Calu3 (cell line): ENCODE measurements at places on chromosomes 13 and 19.

GRCh38 chr19:48391100-48392005, at the start of gene KDELR1:
Gene KDELR1, minus strand, starts transcription at chr19:48391551. Its CDS starts 193 bp downstream, at chr19:48391358.
- DNase-seq, result peak; percentile 87

- DNase-seq, result no peak
Observed at GRCh38 chr19:3034656-3035541, 5.8 kb upstream of the TLE2 start.

GRCh38 chr13:42356184-42356575, 84.2 kb downstream of the AKAP11 start:
- DNase-seq, result no peak

DNA sequence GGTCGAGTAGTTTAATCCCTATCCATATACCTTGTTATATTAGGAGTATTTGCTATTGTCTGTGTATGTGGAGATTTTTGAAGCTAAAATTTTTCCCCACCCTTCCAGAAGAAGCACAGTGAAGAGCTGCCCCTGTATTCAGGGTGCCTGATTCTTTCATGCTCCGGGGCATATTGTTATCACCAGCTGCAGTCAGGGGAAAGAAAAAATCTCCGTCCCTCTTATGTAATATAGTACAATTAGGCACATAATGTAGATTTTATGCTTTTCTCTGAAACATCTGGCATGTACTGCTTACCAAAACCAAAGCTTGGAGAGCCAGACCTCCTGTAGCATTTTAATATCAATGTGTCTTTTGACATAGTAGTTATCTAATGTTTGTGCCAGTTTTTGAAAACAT, 214.9 kb upstream of the EDNRB start:
- no peak for DNase-seq

DNA sequence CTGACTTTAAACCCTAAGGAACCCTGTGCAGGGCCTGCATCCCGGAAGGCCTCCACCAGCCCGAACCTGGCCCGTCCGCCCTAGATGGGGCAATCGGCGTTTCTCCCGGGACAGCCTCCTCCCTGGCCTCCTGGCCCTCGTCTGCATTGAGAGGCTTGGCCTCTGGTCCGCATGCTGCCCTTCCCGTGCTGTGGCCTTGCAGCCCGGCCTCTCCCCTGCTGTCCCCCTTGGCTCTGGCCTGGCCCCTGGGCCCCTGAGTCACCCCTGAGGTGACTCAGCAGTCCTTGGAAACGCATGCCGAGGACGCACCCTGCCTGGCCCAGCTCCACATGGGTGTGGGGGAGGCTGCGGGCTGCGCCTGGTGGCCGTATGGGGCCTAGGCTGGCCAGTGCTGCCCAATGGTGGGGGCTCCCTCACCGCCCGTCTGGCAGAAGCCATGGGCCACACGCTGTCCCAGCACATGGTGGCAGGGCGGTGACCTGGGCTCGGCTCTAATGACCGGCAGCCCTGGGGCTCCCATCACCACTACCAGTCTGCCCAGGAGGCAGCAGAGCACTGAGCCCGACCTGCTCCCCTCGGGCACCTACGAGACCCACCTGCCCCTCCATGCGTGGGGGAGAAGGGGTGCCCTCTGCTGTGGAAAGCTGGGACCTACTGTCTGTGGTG, 25.7 kb downstream of the SH3GL1 start:
- peak; percentile 75 for DNase-seq

- no peak for DNase-seq
Observed at GRCh38 chr13:71055644-71056043, 811.4 kb downstream of the DACH1 start.

- DNase-seq, result no peak
Observed at GRCh38 chr19:3670796-3671679, 29.2 kb downstream of the PIP5K1C start.

DNA sequence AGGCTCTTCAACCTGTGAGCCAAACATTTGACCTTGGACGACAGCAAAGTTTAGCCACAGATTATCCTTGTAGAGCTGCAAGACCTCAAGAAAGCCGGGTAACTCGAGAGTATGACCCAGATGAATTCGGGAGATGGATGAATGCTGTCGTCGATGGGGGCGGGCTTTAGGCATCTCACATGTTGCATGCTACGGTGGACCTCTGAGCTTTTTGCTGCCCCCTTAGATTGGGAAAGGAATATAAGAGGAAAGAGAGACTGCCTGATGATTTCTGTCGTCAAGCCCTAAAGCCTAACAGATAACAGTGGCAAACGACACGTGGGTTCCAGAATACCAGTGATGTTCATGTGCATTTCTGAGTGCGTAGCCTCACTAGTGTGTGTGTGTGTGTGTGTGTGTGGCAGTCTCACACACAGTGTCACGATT, 730 bp upstream of the ABCC4 start:
- DNase-seq, result no peak

DNA sequence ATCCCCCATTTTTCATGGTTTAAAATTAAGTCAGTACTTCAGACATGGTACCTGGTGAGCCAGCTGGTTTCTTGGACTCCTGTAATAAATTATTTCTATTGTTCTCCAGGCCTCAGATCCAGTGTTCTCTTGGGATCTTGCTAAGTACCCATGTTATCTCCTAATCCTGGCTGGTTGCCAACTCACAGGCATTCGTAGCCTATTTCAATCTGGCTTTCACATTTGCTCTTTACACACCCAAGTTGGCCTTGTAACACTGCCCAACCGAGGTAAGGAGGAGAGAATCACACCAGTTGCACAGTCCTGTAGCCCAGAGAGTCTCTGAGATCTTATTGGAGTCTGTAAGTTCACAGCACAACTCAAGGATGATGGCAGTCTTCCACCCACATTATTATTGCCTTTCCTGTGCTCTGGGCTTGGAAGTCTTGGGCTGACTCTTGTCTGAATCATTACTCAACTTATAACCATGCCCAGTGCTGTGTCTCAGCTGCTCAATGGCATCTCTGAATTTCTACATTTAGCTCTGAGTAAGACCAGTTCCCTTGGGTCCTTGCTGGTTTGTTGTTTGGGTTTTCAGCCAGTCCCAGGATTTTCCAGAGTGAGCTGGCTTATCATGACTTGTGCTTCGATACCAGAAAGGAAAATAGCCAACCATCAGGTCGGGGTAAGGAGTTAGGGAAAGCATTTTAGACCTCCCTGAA, 76.6 kb upstream of the KLF12 start:
- no peak for DNase-seq

DNA sequence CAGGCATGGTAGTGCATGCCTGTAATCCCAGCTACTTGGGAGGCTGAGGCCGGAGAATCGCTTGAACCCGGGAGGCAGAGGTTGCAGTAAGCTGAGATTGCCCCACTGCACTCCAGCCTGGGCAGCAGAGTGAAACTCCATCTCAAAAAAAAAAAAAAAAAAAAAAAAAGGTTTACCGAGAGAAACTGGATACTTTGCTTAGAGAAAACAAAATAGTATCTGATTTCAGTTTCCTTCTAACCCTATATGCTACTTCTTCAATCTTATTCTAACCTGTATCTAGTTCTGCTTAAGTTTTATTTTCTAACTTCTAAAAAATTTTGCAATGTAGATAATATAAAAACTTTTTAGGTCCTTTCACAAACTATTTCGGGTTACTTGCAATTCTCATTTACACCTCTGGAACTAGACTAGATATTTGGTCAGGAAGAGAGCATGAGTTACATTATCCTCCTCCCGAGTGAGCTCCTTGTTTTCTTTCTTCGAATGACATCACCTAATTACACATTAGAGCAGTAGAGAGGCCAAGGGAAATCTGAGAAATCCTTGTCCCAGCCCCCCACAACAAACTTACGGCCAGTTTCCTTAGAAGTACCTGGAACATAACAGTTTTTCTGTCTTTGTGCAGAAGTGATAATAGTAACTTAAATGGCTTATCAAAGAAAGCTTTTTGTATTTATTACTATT, 128.9 kb downstream of the B3GLCT start:
- no peak for DNase-seq

DNA sequence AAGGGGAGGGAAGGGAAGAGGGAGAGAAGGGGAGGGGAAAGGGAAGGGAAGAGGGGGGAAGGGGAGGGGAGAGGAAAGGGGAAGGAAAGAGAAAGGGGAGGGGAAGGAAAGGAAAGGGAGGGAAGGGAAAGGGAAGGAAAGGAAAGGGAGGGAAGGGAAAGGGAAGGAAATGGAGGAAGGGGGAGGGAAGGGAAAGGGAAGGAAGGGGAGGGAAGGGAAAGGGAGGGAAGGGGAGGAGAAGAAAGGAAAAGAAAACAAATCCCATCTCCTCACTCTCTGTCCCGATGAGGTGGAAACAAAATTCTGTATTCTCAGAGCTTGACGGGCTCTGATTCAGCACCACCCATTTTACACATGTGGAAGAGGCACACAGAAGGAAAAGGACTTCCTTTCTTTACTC, 51.4 kb upstream of the SIN3B start:
- DNase-seq, result no peak

- no peak for DNase-seq
Observed at GRCh38 chr13:109795011-109795410, 8.6 kb upstream of the IRS2 start.

- no peak for DNase-seq
Observed at GRCh38 chr19:27738569-27739193, 1474.3 kb downstream of the UQCRFS1 start.

- DNase-seq, result no peak
Observed at GRCh38 chr19:1633269-1633826, 19.1 kb downstream of the TCF3 start.

GRCh38 chr19:12783291-12783848, 7.9 kb upstream of the JUNB start:
- peak; percentile 14 for DNase-seq

GRCh38 chr19:5083547-5083965, 114.6 kb downstream of the KDM4B start:
- DNase-seq, result no peak

- DNase-seq, result no peak
Observed at GRCh38 chr19:55423225-55424005, 15.8 kb upstream of the UBE2S start.

DNA sequence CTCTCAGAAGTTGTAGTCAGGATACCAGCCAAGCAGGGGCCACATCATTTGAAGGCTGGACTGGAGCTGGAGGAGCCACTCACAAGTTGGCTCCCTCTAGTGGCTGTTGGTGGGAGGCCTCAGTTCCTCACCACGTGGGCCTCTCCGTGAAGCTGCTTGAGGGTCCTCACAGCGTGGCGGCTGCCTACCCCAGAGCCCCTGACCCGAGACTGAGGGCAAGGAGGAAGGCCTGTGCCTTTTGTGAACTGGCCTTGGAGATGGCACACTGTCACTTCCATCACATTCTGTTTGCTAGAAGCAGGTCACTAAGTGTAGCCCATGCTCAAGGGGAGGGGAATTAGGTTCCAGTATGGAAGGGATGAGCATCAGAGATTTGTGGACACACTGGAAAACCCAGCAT, 14.6 kb downstream of the GNA11 start:
- DNase-seq, result peak; percentile 57

- no peak for DNase-seq
Observed at GRCh38 chr19:38392707-38393308, 4.3 kb downstream of the SPRED3 start.

DNA sequence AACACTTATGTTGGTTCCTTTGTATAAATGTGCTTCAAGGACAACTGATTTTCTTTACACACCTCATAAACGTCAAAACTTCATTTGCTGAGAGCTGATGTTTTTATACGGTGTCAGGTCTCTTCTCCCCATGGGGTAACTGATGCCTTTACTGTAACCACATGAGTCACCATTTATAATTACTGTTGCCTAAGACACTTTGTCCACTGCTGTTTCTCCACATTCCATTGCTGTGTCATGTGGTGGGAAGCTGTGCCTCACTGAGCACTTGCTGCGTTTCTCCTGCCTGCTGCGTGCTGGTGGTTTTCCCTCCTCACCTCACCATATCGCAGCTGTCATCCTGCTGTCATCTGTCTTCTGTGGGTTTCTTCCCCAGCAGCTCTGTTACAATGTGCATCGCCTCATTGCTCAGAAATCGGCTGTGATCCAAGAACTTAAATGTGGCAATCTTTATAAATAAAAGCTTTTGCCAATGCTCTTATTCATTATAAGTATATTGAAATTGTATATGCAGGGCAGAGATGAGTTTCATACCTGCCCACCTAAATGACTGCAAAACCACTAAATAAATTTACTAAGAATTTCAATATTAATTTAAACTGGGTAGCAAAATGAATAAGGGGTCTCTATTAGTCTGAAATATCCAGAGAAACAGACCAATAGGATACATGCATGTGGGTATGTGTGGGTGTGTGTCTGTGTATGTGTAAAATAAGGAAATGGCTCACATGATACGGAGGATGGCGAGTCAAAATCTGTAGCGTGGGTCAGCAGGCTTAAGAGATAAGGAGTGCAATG, 547.0 kb upstream of the SLITRK5 start:
- peak; percentile 0 for DNase-seq

DNA sequence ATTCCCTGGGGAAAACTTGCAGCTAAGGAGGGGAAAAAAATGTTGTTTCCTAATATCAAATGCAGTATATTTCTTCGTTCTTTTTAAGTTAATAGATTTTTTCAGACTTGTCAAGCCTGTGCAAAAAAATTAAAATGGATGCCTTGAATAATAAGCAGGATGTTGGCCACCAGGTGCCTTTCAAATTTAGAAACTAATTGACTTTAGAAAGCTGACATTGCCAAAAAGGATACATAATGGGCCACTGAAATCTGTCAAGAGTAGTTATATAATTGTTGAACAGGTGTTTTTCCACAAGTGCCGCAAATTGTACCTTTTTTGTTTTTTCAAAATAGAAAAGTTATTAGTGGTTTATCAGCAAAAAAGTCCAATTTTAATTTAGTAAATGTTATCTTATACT, 33.6 kb downstream of the TNFSF11 start:
- no peak for DNase-seq

- DNase-seq, result no peak
Observed at GRCh38 chr13:37602733-37603381, 4.3 kb upstream of the POSTN start.
